NCI-H1417 treated with DMSO at 0.1 percent for 48 hours (cell line): ENCODE measurements at places on chromosomes 3 and 15.

GRCh38 chr3:190323246-190323626 lies 990 bp upstream of the CLDN1 start:
- DNase-seq = no peak

GRCh38 chr3:41169023-41169422 lies 30.3 kb upstream of the CTNNB1 start:
- DNase-seq = no peak

GRCh38 chr3:2655229-2655701 lies 454.9 kb downstream of the IL5RA start:
- DNase-seq = no peak

DNA sequence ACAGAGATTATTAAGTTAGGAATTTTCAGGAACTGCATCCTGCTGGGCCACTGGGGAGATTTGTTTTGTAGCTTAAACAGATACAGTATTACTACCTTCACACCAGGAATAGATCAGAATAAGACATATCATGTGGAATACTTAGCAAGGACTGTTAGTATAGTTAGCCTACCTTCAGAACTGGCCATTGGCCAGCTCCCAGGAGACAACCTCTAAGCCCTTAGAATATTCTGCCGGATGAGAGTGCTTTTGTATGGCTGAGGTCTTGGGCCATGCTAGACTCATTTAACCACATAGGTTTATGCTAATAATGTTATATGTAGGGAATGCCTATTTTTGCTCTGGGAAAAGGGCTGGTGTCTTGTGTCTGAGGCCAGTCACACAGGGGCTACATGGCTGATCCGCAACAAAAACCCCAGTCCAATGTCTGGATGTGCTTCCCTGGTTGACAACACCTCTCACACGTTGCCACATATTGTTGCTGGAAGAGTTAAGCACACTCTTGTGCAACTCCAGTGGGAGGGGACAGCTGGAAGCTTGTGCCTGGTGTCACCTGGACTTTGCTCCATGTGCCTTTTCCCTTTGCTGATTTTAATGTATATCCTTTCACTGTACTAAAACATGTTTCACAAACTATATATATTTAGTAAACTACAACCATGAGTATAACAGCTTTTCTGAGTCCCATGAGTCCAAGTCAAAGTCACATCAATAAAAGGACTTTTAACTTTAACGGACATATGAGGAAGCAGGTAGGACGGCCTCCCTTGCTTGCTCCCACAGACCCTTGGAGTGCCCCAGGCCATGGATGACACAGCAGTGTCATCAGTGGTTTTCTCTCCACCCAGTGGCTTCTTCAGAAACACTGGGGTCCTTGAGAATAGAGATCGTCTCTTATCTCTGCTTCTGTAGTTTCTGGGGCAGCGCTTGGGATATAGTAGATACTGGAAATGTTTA lies 118.0 kb upstream of the C3orf80 start:
- DNase-seq = no peak

- no peak for DNase-seq
Observed at GRCh38 chr15:43199945-43200488, 14.8 kb downstream of the CCNDBP1 start.

GRCh38 chr3:31240013-31240412 lies 292.7 kb upstream of the STT3B start:
- no peak for DNase-seq
